ENCODE measurements at places on chromosomes 16 and 17.

DNA sequence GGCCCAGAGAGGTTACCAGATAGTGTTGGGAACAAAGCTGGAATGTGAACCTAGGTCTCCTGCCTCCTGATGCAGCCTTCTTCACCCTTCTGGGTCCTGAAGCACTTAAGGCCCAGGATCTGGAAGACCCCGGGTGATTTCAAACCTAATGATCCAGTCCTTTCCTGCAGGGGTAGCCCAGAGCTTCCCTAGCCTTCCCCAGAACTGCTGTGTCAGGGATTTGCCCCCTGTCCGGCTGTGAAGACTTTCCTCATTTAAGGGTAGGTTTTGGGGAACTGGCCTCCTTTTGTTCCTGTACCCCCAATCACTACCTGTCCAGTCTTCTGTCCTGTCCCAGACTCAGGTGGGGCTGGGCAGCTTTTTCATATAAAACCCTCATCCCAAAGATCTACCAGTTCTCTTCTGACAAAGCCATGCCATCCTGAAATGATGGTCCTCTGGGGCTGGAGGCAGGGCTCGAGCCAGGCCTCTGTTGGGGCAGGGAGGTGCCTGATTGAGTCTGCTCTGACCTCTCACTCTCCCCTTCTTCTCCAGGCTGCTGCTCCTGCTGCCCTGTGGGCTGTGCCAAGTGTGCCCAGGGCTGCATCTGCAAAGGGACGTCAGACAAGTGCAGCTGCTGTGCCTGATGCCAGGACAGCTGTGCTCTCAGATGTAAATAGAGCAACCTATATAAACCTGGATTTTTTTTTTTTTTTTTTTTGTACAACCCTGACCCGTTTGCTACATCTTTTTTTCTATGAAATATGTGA is 1.3 kb downstream of the MT1X start:
- DNase-seq, result no peak

DNA sequence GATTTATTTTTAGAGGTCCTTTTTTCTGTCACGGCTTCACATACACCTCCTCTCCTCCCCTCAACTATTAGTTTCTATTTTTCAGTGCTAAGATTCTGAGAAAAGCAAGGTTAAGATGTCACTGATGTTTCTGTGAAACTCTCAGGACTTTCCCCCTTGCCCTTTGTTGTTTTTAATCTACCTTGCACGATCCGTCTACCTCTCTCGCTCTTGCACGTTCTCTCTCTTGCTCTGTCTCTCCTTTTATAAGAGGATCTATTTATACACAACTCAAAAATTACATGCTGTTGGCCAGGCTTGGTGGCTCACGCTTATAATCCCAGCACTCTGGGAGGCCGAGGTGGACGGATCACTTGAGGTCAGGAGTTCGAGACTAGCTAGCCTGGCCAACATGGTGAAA is 43.6 kb downstream of the RPA1 start:
- DNase-seq, result no peak

GRCh38 chr17:2057175-2057759 is 2.4 kb downstream of the HIC1 start:
- no peak for DNase-seq

DNA sequence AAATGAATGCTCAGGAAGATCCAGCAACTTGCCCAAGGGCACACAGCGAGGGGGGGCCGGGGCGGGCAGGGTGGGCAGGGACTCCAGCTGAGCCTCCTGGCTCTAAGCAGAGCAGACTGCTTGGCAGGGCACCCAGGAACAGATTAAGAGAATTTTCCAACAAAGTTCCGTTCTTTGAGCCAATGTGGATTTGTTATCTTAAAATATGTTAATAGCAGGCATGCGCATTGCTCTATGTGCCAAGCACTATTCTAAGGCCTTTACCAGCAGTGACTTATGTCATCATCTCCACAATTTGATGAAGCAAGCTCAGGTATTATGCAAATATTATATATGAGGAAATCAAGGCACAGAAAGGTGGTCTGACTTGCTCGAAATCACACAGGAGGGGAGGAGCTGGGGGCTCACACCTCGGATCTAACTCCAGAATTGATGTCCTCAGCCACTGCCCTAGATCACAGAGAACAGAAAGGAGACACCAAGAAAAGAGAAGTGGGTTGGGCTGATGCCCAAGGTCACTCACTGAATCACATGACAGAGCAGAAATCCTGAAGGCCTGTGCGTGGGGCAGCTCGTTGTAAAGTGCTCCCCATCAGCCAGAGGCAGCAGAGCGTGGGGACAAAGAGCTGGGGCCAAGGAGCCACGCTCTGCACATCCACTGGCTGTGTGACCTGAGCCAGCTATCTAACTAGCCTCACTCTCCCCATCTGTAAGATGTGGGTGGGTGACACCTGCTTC is 23.2 kb upstream of the MEAK7 start:
- DNase-seq, result no peak

GRCh38 chr17:39604911-39605491 is 2.7 kb downstream of the NEUROD2 start:
- DNase-seq, result no peak

All from stimulated activated CD8-positive, alpha-beta memory T cell treated with anti-CD3 and anti-CD28 coated beads, Interleukin-15, amount 100 ng/mL, for 4 hours (primary cell).